Renal pelvis (tissue), 12 donors: ENCODE measurements at places on chromosomes 1 and 21.
A peak's percentile ranks its signal among the peaks of the same experiment; 100 is the strongest.

DNA sequence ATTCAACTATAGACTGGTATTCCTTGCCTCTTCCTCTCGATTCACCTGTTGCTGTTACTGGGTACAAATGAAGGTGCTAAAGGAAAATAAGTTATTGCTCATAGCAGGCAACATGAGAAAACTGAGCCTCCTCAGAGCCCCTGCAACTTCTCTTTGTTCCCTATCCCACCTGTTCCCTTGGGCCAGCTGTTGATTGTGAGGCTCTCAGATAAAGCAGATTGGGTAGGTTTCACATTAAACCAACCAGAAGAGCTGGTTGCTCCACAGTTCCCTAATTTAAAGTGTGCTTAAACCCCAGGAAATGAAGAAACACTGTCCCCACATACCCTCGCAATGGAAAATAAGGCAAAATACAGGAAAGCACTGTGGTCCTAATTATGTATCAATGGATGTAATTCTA lies 4.8 kb downstream of the DEDD start:
- DNase-seq = no peak

DNA sequence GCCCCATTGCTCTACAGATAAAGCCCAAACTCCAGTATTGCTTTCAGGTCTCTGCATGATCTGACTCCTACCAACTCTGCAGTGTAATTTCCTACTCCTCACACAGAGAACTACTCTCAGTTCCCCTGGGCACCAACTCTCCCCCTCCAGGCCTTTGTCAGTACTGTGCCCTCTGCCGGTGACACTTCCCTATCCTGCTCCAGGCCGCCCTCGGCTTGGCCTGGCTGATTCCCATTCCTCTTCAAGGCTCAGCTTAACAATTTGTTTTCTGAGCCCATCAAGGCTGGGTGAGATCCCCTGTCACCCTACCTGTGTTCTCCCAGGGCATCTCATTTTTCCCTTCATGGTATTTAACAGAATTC lies 2.6 kb downstream of the SLAMF8 start:
- DNase-seq = no peak

- DNase-seq = peak; percentile 80
Observed at GRCh38 chr21:46361935-46362334, 38.0 kb downstream of the PCNT start.

GRCh38 chr1:44559330-44559729 lies 115.0 kb downstream of the TMEM53 start:
- no peak for DNase-seq

DNA sequence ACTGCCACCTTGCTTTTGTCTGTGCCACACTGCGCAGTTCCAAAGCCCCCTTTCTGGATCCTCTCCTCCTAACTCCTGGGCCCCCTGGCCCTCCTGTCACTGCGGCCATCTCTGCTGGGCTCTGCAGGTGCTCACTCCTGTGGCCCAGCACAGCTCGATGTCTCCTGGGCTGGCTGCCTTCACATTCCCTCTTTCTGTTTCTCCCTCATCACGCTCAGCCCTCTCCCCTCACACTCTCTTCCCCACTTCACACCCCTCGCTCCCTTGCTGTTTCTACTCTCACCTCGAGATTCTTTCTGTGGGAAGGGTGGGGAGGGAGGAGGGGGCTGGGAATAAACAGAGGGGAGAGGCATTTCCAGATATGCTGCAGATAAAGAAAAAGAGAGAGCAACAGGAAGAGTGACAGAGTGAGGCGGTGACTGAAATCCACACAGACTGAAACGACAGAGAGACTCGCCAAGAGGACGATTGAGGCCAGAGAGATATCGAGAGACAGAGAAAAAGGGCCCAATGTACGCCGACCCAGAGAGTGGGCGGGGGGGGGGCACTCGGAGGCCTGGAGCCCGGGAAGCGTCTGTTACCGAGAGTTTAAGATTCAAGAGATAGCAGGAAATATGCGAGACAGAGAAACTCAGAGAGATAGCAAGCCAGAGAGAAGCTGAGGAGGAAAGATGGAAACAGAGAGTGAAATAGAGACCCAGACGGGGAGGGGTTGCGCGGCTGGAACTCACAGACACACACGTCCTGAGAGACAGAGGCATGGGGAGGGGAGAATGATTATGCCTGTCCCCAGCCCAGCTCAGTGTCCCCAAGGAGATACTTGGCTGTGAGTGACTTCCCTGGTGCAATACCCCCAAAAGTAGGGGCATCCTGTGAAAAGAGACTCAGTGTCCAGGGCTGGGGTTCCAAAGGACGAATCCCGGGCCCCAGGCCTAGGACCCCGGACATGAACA lies 666 bp downstream of the CSF3R start:
- DNase-seq = no peak

DNA sequence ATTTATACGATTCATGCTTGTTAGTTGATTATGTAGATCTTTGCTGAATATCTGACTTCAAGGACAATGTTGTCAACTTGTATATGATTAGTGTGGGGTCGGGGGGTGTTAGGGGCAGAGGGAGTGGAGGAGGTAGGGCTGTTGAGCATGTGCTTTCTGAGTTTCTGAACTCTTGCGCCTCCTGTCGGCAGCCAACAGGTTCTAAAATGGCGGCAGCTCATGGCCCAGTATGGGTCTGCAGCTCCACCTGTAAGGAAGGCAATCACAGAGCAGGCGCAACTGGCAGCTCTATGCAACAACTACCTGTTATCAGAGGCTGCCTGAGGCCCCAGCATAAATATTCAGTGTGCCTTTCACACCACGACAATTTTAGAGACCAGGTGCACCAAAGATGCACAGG lies 205.8 kb upstream of the PLXNA2 start:
- no peak for DNase-seq

- DNase-seq = no peak
Observed at GRCh38 chr1:58529284-58529683, 17.2 kb downstream of the OMA1 start.

DNA sequence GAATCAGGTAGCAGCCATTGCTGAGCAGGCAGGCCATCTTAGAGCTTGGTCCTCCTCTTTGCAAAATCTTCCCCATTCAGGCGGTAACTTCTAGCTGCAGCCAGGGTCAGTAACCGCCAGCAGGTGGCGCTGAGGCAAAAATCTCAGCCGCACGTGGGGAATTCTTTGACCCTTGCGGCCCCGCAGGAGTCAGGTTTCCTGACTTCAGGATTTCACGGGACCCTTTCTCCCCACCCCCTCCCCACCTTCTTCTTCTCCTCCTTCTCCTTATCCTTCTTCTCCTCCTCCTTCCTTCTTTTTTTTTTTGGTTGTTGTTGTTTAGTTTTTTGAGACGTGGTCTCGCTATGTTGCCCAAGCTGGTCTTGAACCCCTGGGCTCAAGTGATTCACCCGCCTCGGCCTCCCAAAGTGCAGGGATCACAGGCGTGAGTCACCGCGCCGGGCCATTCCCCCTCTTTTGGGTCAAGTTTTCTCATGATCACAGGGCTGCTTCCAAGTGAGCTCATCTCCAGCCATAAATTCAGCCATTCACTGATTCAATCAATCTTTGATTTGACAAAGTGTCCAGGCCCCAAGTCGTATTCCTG lies 33.4 kb upstream of the TENT5B start:
- peak; percentile 65 for DNase-seq

DNA sequence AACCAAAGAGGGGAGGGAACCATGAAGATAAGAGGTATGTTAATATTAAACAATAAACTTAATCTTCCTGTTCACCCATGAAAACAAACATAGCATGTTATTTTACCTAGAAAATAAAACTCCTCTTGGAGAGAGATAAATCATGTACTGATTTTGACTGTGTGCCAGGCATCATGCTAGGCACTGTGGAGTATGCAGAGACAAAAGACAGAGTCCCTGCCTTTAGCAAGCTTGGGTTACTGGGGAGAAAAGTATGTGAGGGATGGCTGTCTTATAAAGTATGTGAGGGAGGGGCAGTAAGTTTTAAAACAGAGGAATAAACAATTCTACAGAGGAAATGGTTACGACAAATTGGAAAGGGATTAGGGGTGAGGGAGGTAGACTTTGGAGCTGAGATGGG lies 129.5 kb upstream of the BEND5 start:
- no peak for DNase-seq

DNA sequence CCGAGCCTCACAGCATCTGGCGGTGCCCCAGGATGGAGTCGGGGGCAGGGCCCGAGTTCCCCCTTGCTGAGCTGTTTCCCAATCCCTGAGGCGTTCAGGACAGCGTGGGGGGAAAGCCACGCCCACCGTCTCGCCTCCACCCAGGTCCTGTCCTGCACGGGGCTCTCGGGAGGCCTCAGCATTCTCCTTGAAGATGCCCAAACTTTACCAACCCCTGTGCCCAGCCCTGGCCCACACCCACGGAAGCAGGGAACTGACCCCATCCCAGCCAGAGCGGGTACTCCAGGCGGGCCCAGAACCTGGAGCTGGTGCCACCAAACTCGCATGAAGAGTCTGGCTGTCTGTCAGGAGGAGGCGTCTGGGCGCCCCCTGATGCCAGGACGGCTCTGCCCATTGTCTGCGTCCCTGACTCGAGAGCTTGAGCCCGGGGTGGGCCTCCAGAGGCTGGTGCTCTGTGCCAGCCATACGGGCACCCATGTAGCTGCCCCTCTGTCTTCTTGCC lies 35.3 kb upstream of the POFUT2 start:
- no peak for DNase-seq
